ENCODE measurements at places on chromosomes 1 and 21. TPM values are rescaled to one million over a fixed set of nuclear protein-coding genes. Genes with fewer than 3 reads are reported as not detected.

The PRKCZ gene
- 36.4 TPM for total RNA-seq

The RGSL1 gene
- not detected for total RNA-seq

The C1orf53 gene
- total RNA-seq: 6.7 TPM

The TRIM63 gene
- total RNA-seq: 0.38 TPM

The FBXO42 gene
- total RNA-seq: 22.2 TPM

The WDR3 gene
- total RNA-seq: 7.2 TPM

The KPRP gene
- total RNA-seq: not detected

The KIAA0319L gene
- 64.9 TPM for total RNA-seq

The SLC30A10 gene
- under 0.01 TPM for total RNA-seq

The CCDC28B gene
- total RNA-seq: 20.3 TPM

The C1orf87 gene
- under 0.01 TPM for total RNA-seq

The INKA2 gene
- total RNA-seq: under 0.01 TPM

The FMO5 gene
- total RNA-seq: 0.16 TPM

The SUSD4 gene
- total RNA-seq: 2.0 TPM

The DNASE2B gene
- not detected for total RNA-seq

The BEND5 gene
- total RNA-seq: 3.5 TPM

The LIN28A gene
- total RNA-seq: 0.38 TPM

The MATN1 gene
- not detected for total RNA-seq

The NOTCH2 gene
- total RNA-seq: 136 TPM

The OR2L5 gene
- total RNA-seq: not detected

The OR10K2 gene
- not detected for total RNA-seq

The TNFRSF25 gene
- 8.0 TPM for total RNA-seq

The AMY1C gene
- not detected for total RNA-seq

The AKR7A3 gene
- 0.65 TPM for total RNA-seq

The TNFRSF4 gene
- total RNA-seq: 1.8 TPM

The CAMSAP2 gene
- total RNA-seq: 10.9 TPM

The ITLN2 gene
- not detected for total RNA-seq

The POU3F1 gene
- total RNA-seq: not detected

Measured in mesangial cell (primary cell).